ENCODE measurements at places on chromosomes 12 and 14.

- DNase-seq = no peak
Observed at GRCh38 chr14:24181371-24182077, 7.1 kb downstream of the IPO4 start.

DNA sequence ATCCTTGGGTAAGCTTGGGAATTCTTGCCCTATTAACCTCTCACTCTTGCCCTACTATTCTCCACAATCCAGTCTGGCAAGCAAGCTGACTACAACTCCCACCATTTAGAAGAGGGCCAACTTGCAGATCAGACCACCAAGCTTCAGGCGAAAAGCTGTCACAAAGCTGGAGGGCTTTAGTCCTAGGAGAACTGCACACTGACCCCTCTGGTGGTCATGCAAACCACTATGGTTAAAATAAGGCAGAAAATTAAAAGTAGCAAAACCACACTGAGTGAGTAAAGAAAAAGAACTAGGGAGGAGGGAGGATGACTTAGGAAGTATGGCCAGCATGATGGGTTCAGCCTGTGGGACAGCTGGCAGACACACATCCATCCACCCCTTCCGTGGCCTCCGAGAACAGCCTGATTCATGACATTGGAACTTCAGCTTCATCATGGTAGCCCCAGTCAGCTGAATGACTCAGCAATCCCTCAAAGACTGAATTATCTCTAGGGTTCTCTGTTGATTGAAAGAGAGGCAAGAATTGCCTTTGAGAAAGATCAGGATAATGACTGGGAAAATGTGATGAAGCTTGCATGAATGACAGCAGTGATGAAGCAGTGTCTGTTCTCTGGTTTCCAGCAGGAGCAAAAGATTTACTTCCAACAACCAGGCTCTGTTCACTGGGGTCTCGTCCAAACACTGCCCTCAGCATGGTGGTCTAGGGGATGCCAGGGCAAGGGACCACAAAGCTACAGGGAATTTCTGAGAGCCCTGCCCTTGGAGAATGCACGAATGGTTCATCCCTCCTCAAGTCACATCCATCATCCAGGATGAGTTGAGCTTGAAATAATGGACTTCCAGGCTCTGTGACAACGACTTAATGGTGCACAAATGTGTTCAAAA, 24.4 kb downstream of the PITPNM2 start:
- DNase-seq = no peak

- no peak for DNase-seq
Observed at GRCh38 chr12:95002754-95003153, 743 bp downstream of the NDUFA12 start.

- no peak for DNase-seq
Observed at GRCh38 chr12:120216742-120217605, 16.1 kb upstream of the RPLP0 start.

DNA sequence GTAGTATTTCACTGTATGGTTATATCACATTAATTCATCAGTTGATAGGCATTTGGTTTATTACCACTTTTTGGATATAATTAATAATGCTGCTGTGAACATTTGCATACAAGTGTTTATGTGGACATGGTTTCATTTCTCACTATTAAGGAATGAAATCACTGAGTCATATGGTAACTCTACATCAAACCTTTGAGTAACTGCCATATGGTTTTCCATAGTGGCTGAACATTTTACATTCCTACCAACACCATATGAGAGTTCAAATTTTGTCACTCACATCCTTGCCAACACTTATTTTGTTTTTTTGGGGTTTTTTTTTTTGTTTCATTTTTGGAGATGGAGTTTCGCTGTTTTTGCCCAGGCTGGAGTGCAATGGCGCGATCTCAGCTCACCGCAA, 30.2 kb upstream of the EAPP start:
- DNase-seq = no peak

GRCh38 chr12:124786061-124786964, 77.4 kb downstream of the SCARB1 start:
- DNase-seq = peak; percentile 88

DNA sequence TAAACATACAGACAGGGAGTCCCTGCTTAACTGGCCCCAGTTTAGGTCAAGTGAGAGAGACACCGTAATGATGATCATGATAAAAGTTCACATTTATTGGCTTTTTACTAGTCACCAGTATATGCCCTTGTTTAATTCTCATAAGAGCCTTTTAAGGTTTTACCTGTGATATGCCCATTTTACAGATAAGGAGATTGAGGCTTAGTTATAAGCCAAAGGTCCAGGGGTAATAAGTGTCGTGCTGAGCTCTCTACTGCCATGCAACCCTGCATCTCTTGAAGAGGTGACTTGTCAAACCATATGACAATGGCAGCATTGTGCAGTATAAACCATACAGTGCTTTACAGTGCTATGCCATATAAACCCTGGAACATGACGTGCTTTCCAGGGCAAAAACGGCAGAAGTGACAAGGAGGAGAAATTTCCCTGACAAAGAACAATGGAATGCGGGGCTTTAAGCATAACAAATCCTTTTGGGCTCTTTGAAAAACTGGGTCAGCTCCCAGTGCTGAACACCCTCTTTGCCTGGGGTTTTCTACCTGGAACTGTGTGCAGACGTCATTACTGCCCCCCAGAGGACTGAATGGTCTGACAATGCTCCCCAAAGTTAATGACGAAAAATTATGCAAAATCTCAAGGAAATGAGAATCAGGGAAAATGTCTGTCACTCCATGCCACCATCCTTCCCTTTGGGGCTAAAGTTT, 59.7 kb upstream of the C14orf132 start:
- no peak for DNase-seq

- no peak for DNase-seq
Observed at GRCh38 chr12:83866477-83866876, 1046.1 kb downstream of the SLC6A15 start.

- DNase-seq = peak; percentile 81
Observed at GRCh38 chr12:111598637-111599452, at the start of gene ATXN2. Gene ATXN2 (minus strand): TSS chr12:111599315. CDS start chr12:111599034, 281 bp downstream.

GRCh38 chr14:58638231-58639197, 752 bp downstream of the DACT1 start:
- peak; percentile 45 for DNase-seq

GRCh38 chr14:52901357-52901980, 49.4 kb downstream of the FERMT2 start:
- DNase-seq = no peak

DNA sequence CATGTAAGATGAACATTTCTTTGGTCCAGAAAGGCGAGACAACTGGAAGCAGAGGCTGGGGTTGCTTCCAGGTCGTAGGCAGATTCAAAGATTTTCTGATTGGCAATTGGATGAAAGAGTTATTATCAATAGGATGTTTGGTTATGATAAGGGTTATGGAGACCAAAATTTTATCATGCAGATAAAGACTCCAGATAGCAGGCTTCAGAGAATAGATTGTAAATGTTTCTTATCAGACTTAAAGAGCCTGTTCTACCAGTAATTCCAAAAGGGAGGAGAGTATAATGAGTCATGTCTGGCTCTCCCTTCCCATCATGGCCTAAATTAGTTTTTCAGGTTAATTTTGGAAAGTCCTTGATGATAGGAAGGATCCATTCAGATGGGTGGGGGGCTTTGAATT, 55.6 kb downstream of the C14orf39 start:
- DNase-seq = no peak

- DNase-seq = no peak
Observed at GRCh38 chr12:14111230-14111865, 129.9 kb upstream of the GRIN2B start.

DNA sequence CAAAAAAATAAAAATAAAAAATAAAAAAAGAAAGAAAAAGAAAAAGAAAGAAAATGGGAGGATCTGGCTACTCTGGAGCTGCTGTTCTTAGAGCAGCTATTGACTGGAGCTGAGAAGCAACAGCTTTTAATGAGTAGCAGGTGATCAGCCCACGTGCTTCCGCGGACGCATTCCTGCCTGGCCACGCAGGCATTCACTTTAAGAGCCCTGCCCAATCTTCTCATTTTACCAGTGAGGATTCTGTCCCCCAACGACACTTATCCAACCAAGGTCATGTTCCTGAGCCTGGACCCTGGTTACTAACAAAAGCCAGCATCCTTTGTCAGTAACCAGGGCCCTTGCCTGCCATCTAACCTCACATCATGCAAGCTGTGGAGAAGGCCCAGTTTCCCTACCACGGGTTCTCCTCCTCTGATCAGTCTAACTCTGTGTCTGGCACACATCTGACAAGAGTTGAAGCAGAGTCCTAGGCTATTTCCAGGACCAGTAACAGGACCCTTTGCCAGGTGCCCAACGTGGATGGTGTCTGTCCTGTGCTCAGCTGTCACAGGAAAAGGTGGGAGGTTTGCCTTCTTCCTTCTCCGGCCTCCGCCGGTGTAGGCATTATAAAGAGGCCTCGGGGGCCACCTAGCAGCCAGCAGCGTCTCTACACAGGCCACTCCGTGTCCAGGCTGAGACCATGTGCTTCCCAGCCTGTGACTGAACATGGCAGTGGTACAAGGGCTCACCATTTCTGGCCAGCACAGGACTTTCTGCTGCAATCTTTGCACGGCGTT, 60.9 kb upstream of the GPATCH2L start:
- no peak for DNase-seq

DNA sequence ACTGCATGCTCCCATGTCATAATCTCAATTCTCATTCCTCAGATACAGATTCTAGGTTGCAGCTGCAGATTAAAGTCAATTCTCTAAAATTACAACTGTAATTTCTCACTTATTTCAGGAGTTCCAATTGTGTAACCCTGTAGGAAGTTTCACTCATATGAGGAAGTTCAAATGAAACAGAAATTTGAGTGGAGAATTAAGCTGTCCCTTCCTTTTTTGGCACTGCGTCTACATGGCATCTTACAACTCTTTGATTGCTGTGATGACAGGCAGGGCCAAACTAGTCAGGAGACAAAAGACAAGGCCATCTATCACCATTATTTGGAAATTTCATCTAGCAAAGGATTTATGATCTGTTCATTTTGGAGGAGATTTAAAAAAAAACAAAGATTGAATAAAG, 13.3 kb upstream of the GRIP1 start:
- no peak for DNase-seq

GRCh38 chr12:132439333-132439904, 50.5 kb upstream of the FBRSL1 start:
- DNase-seq = no peak

DNA sequence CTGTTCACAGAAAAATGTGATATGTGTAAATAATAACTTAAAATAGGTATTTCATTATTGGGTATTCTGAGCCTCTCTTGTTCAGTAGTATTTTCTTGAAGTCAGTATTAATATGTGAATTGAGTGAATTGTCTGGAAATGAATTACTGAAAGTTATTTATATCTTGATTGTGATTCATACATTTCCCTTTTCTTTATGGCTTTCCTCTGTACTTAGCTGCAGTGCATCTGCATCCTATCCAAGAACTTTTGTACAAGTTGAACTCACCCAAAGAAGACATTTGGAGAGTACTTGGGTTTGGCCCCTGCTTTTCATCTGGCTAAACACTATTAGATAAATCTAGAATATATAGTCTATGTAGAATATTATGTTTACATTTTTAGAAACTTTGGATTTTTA, 326.0 kb downstream of the RAD51B start:
- DNase-seq = no peak

DNA sequence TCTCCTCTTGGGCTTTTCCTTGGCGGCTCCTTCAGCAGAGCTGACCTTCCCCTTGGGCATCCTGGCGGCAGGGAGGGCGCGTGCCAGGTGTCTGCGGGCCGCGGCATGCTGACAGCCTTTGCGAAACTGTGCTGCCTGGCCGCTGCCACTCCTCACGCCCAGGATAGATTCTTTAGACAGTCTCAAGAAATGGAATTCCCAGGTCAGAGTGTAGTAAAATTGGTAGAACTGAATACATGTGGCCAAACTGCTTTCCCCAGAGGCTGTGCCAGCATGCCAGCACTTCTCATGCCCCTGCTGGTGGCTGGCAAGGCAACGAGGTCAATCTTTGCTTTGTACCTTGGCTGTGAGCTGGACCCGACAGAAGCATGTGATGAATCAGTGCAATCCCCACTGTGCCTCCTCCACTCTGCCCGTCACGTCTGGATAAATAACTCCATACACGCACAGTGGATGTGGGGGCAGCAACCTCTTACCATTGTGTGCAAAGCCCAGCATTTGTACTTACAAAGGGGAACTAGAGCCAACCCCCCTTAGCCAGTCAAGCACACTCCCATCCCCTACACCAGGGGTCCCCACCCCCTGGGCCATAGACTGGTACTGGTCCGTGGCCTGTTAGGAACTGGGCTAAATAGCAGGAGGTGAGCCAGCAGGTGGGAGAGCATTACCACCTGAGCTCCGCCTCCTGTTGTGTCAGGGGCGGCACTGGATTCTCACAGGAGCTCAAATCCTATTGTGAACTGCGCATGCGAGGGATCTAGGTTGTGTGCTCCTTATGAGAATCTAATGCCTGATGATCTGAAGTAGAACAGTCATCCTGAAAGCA, 90.9 kb downstream of the ACTN1 start:
- no peak for DNase-seq

DNA sequence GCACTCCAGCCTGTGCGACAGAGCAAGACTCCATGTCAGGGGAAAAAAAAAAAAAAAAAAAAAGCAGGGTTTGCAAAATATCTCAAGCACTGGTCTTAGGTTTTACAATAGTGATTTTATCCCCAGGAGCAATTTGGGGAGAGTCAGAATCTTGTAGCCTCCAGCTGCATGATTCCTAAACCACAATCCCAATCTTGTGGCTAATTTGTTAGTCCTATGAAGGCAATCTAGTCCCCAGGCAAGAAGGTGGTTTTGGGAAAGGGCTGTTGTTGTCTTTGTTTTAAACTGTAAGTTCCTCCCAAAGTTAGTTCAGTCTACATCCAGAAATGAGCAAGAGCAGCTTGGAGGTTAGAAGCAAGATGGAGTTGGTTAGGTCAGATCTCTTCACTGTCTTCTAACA, 135.7 kb downstream of the PLXNC1 start:
- DNase-seq = no peak

DNA sequence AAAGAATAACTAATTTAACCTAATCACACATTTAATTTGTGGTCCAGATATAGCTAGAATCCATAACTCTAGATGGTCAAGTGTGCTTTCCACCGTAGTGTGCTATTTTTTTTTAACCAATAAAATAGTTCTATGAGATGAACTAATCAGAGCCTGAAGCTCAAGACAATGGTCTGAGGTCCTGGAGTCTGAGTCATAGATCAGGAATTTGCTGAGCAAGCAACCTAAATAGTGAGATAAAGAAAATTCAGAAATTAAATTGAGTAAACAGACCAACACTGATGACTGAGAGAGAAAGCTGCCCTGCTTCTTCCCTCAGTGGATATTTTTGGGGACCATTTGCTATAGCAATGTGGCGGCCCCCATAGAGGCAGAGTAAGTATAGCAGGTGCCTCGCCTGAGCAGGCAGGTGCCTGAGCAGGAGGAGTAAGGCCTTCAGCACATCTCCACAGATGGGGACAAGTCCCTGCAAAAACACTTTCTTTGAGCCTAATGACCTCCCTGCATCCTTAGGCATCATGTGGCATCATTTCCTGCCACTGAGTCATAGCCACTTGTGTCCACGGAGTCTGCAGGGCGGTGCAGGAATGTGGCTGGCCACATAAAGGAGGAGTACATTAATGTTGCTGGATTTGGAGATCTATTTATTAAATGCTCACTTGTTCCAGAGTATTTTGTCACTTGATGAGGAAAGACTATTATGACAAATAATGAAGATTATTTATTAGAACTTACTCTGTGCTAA, 13.9 kb upstream of the CLEC4E start:
- no peak for DNase-seq

All from NCI-H2171 (cell line).